ENCODE measurements at places on chromosomes 7 and 10.

DNA sequence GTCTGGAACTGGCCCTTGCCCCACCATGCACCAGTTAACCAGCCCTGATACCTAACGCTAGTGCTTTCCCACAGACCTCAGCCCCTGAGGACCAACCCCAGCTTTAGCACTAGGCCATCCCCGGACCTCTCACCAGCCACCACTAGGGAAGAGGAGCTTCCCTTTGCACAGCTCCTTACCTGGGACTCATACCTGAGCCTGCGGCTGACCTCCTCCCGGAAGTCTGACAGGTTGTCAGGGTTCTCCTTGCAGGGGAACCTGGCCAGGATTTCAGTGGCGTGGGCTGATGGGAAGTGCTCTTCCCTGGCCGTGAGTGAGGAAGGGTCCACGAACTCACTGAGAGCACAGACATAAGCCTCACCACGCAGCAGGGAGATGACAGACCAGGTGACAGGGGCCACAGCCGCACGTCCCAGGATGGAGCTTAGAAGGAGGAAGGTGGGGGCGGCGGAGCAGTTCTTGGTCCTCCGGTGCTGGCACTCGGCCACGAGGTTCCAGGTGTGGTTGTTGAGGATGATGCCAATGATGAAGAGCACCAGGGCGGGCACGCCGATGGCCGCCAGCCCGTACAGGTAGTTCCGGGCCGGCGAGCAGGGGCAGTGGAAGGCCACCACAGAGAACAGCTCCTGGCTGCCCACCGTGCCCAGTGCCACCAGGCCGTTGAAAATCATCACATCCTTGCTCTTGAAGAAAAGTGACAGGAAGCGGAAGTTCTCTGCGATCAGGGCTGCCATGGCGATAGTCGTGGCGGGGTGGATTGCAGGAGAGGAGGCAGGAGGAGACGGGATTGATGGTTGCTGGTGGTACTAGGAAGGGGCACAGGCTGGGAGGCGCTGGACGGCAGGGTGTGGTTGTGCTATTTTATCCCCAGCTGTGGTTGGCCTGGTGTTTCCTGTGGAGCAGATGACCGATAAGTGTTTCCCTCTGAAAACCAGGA is 2.7 kb downstream of the CALHM2 start:
- no peak for DNase-seq

DNA sequence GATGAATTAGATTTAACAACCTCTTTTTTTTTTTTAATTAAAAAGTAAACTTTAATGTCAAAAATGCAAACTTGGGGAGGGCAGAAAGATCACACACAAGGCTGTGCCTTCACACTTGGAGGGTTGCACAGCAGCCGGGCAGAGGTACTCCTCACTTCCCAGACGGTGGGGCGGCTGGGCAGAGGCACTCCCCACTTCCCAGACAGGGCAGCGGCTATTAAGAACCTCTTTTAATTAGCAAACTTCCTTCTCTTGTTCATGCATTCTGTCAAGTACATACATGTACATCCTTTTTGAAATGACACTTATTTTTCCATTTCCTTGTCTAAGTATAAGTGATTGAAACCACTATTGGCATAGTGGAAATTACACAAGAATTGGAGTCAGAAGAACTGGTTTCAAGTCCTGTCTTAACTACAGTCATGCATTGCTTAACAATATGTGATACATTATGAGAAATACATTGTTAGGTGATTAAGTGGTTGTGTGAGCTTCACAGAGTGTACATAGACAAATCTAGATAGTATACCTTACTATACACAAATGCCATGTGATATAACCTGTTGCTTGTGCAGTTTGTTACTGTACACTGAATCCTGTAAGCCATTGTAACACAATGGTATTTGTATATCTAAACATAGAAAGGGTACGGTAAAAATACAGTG is 26.5 kb downstream of the BTRC start:
- no peak for DNase-seq

- DNase-seq: peak; percentile 24
Observed at GRCh38 chr7:5596046-5596895, 172.6 kb upstream of the TNRC18 start.

DNA sequence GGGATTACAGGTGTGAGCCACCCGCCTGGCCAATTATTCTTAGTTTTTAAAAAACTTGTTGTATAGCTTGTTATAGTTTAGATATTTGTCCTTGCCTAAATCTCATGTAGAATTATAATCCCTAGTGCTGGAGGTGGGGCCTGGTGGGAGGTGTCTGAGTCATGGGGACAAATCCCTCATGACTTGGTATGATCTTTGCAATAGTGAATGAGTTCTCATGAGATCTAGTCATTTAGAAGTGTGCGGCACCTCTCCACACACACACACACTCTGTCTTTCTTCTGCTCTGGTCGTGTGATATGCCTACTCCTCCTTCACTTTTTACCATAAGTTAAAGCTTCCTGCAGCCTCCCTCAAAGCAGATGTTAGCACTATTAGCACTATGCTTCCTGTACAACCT is 37.2 kb downstream of the FAM149B1 start:
- DNase-seq: no peak

- no peak for DNase-seq
Observed at GRCh38 chr7:45975367-45975766, 54.3 kb upstream of the IGFBP3 start.

DNA sequence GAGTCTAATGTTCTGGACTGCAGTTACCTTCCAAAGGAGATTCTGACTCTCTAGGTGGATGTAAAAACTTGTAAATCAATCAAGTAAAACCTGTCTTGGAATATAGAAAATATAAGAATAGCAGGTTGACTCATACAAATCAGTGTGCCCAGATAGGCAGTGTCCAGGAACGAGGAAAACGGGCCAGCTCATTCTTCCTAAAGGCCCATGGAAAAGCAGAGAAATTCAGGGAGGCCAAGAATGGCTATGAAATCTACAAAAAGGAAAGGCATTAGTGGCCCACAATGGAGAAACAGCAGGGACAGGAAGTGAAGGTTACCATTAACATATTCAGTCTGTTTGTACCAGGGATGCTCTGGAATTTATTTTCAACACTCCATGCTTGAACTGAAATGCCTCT is 14.9 kb downstream of the GLI3 start:
- no peak for DNase-seq

DNA sequence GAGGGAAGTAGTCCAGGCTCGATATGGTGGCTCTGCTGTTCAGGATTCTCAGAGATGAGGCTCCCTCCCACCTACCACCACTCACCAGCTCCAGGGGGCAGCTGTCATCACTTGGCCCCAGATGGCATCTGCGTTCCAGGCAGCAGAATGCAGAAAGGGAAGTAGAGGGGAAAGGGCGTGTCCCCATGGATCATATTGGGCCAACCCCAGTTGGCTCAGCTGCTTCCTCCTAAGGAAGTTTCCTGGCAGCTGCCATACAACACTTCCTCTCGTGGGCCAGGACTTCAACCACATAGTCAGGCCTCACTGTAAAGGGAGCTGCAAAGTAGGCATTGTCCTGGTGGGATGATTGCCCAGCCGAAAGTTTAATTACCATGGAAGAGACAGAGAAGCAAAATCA is 1.6 kb upstream of the TEX36 start:
- no peak for DNase-seq

DNA sequence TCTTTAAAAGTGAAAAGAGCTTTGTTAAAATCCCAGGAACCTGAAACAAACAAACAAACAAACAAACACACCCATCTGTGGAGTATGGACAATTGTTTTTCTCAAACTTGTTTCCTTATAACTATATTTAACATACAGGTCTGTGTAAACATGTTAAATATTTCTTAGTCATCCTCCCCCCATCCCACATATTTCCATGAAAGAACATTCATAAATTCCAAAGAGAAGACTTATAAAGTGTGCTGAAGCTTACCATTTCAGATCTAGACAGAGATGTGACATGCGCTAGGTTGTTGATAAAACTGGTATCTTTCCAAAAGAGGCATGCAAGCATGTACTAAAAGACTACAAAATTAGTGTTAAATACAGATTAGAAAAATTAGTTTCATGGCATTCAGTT is 6.5 kb downstream of the FKBP14 start:
- no peak for DNase-seq

DNA sequence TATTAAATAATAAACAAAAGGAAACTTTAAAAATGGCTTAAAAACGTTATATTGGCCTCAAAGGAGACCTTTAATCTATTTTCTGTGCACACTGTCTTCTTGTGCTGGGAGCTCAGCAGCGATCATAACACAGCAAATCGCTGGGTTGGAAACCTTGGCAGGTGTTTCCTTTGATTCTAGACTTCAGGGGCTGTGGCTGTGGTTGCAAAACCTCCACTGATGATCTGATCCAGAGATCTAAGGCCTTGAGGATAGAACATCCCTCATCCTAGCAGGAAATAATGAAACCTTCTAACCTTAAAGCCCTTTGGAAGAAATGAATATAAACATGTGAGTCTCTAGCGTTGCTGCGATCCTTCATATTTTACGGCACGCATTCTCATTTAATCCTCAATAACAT is 29.8 kb downstream of the CDHR3 start:
- no peak for DNase-seq

DNA sequence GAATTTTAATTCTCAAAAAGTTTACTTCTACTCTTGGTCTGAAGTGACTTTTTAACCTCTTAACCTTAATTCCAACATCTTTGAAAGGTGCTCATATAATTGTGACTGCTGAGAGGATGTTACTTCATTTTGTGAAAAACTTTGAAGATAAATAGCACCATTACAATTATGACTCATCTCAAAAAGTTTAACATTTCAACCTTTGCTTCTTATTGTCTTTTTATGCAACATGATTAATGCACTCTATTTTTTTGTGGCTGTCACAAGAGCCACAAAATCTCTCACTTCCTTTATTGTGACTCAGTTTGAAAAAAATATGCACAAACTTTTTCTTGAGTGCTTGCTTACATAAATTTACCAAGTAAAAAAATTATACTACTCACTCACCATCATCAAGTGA is 383.1 kb downstream of the LRRTM3 start:
- DNase-seq: no peak

DNA sequence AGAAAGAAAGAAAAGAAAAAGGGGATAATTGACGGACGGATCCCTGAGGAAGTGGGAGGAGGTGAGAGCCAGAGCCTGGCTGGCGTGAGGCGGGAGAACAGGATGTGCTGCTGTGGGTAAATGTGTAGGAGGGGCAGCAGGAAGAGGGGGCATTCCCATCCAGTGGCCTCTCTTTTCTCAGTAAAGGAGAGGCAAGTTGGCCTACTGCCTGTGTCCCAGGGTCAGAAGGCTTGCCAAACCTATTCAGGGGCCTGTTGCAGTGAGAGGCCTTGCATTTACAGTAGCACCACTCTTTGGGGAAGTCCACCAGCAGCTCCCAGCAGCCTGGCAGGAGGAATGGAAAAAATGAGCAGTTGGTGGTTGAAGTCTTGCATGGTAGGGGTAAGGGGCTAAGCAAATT is 26.6 kb upstream of the ASCC1 start:
- DNase-seq: no peak

DNA sequence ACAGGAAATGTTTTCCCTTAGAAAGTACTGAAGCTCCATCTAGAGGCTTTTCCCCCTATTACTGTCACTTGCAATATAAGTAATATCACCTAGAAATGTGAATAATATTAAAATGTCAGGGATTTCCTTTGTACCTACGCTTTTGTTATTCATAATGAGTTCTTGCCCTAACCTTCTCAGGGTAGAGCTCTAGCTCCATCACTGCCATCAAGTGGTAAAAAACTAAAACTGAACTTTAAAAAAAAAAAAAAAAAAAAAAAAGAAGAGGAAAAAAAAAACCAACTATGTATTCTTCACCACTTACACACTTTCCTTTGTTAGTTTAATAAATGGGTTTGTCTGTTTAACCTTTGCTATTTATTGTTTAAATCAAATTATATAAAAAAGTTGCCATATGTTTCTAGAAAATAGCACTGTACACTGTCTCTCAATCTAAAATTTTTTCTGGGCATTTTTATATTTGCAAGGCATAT is 49.9 kb downstream of the DNAJC1 start:
- no peak for DNase-seq

GRCh38 chr10:121935702-121936101 is 7.9 kb upstream of the ATE1 start:
- DNase-seq: no peak

DNA sequence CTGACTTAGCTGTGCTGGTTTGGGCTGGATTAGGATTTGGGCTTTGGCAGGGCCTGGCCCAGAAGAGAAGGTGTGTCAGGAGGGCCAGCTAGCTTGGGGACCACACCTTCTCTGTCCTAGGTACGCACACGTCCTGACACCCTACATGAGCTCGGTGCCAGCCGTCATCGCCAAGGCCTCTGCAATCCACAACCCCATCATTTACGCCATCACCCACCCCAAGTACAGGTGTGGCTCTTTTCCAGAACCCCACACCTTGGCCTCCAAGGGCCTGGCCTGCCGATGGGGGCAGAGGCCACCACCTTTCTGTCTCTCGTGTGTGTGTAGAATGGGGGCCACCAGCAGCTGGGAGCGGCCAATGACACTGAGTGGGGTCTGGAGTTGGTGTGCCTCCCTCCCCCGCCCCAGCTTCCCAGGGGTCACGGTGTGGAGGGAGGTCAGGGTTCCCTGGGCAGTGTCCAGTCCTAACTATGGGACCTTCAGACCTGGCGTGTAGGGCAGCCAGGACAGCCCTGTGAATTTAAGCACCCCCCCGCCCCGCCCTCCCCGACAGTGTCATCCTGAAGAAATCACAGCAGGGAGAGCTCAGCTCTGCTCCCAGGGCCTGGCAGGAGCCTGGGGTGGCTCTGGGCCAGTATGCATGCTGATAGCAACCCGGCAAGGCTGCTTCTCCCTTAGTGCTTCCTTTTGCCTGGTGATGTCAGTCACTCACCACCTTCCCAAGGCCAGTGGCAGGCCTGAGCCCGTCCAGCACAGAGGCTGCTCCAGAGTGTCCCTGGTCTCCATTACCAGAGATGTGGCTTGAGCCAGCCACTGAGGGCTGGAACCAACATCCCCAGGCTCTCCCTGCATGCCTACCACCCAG is 6.9 kb upstream of the LDB3 start:
- no peak for DNase-seq

DNA sequence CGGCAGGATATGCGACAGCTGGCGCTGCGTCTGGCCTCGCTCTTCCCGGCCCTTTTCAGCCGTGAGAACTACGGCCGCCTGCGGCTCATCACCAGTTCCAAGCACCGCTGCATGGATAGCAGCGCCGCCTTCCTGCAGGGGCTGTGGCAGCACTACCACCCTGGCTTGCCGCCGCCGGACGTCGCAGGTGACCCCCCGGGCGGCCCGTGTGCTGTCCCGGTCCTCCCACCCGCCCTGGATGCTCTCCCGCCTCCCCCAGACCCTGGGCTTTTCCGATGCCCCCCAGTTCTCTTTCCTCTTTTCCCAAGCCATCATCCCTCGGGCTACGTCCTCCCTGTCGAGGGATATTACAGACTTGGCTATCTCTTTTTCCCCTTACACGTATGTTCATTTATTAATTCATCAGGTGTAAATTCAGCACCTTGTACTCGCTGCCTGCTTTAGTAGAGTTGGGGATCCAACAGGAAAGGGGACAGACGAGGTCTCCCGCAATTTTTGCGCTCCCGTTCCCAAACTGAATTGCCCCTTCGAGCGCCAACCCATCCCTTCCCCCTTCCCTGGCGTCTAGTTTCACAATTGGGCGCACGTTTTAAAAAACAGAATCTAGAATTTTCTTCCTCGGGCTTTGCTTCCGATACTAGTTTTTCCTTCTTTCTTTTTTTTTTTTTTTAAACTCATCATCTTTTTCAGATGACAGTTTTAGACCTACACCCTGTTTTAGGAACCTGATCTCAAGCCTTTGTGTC is 846 bp downstream of the MINPP1 start:
- DNase-seq: no peak

Data from stimulated activated CD4-positive, alpha-beta T cell treated with anti-CD3 and anti-CD28 coated beads, Interleukin-1b, Interleukin-23, amount 100 ng/mL, for 1 hour (primary cell).